ENCODE measurements at places on chromosomes 4 and X.

DNA sequence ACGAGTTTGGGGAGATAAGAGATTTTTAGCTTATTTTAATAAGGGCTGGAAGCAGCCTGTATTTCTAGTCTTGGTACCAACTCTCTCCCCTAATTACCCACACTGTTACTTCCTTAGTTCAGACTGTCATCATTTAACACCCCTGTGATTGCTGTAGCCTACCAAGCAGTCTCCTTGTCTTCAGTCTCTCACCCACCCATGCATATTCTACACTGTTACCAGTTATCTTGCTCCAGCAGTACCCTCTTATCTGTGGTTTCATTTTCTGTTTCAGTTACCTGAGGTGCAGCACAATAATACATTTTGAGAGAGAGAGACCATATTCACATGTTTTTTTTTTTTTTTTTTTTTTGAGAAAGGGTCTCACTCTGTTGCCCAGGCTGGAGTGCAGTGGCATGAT is 80.2 kb downstream of the DIAPH2 start:
- DNase-seq, result no peak

DNA sequence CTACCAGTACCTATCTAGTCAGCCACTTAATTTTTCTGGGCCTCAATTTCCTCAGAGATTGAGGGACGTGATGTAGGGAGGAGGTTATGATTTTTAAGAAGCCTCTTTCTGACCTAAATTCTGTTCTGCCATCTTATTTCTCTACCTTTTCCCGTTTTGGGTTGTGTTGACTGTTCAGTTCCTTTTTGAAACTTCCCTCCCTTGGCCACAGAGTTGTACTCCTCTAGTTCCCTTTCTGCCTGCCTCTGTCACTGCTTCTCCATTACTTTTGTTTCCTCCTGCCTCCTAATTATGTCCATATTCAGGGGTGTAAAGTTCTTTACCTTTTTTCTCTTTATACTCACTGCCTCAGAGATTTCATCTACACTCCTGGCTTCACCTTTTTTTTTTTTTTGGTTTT is 25.4 kb downstream of the CLCN5 start:
- DNase-seq, result no peak

DNA sequence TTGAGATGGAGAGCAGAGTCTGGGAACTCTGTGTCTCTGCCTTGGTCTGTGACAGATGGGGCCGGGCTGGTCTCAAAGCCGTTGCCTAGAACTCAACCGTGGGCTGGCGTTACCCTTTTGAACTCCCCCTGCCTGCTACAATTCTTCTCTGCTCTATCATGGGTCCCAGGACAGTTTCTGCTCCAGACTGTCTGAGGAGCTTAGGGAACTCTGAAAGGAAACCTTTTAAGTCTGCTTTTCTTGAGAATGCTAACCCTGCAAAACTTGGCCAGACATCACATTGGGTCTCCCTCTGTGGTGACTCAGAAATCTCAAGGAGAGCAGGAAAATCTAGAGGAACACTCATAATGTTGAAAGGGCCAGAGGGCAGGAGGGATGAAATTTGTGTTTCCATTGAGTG is 240.6 kb downstream of the CBR4 start:
- no peak for DNase-seq

DNA sequence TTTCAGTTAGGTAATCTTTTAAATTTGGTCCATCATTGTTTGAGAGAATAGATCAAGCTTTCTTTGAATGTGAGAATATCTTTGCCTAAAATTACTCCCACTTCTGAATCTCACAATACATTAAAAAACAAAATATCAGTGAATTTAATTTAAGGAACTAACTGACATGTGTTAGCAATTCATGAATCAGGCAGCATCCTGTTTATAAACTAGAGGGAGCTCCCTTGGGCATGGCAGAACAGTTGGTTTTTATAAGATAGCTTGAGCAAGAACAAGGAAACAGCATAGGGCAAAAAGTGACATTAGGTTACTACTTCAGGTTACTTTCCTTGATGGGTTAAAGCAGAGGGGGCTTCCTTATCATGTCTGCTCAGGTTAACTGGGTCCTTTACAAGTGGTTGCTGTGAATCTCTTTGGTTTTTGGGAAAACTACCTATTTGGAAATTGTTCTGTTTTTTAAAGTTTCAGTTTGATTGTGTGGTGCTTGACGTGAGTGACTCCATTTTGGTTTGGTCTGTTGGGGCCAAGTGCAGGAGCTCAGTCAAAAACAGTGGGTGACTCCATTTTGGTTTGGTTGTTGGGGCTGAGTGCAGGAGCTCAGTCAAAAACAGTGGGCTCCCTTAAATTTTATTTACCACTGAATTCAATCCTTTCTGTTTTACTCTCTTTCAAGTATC is 68.0 kb downstream of the PPEF2 start:
- DNase-seq, result no peak

DNA sequence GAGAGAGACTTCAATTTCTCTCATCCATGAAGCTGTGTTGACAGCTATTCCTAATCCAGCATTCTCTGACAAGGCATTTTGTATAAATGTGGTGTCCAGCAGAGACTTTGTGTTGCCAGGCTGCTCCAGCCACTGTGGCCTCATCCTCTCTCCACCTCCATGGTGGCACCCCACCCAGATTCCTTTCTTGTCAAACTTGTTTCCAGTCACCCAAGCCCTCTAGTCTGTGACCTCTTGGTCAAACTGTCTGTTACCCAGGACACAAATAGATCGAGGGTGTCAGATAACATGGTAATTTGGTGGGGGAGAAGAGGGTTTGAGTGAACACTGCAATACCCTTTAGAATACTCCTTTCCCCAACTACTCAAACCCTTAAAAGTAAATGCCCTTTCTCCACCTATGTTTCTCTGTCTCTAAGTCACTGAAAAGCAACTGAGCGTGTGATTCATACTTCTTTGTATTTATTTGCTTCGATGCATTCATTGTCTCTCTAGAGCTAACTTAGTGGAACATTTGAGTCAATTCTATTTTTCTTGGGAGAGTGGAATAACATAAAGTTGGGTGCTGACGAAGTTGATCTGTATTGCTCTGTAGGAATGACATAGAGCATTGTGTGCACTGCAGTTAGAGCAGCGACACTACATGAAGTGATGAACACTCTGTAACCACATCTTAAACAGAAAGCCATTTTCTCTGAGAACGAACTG is 13.7 kb downstream of the PITX2 start:
- DNase-seq, result no peak

DNA sequence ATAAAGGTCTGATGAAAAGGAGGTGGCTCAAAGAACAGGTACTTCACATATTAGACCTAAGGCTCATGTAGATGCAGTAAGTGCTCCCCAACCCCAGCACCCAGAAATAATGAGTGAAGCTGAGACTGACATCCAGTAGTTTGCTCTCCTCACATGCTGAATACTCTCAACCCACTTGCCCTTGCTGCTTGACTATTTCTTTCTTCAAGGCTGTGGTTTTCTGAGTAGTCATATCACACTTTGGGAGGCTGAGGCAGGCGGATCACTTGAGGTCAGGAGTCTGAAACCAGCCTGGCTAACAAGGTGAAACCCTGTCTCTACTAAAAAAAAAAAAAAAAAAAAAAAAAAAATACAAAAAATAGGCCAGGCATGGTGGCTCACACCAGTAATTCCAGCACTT is 51.5 kb upstream of the PRPS1 start:
- DNase-seq, result no peak

Measured in stimulated activated CD4-positive, alpha-beta T cell treated with anti-CD3 and anti-CD28 coated beads, Interleukin-12 subunit alpha, Interleukin-12 subunit beta, amount 100 ng/mL, for 4 hours (primary cell).